ENCODE measurements at places on chromosomes 1 and 21. TPM values are rescaled to one million over a fixed set of nuclear protein-coding genes. Genes with fewer than 3 reads are reported as not detected.

GRCh38 chr1:194045416-194045815, 859.0 kb upstream of the B3GALT2 start:
- no peak for ATAC-seq

- no peak for ATAC-seq
Observed at GRCh38 chr1:244968471-244968871, 104.1 kb upstream of the HNRNPU start.

Gene BTG3
- 30.6 TPM for total RNA-seq

- no peak for ATAC-seq
Observed at GRCh38 chr1:204652497-204652896, 33.0 kb downstream of the LRRN2 start.

Gene PAQR6
- 2.0 TPM for total RNA-seq

Gene ANGPTL7
- not detected for total RNA-seq

GRCh38 chr1:108699375-108700332, 7.5 kb downstream of the PRPF38B start:
- ATAC-seq, result no peak

Data from esophagus mucosa (tissue), 1 donor.